ENCODE measurements at places on chromosomes 11 and 22. TPM values are rescaled to one million over a fixed set of nuclear protein-coding genes. Genes with fewer than 3 reads are reported as not detected.

Gene TSPAN32
- 6.1 TPM for total RNA-seq

Gene ART1
- total RNA-seq = 0.31 TPM

Gene POU2AF2
- not detected for total RNA-seq

Gene QSER1
- 27.4 TPM for total RNA-seq

Gene OR8G1
- total RNA-seq = not detected

Gene VSIG10L2
- not detected for total RNA-seq

DNA sequence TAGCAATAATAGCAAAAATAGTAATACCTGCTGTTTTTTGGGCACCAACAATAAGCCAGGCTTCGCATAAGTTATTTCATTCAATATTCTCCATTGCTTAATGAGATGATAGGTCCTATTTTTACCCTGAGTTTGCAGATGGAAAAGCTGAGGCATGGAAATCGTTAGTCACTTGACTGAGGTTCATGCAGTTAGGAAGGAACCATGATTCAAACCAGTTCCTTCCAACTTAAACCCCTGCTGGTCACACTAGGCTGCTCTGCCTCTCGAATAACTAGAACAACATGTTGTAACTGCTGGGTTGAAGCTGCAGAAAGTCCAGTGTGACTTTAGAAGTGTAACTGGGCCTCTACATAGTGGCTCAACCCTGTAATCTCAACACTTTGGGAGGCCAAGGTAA is 69.3 kb downstream of the SEZ6L start:
- DNase-seq = no peak

DNA sequence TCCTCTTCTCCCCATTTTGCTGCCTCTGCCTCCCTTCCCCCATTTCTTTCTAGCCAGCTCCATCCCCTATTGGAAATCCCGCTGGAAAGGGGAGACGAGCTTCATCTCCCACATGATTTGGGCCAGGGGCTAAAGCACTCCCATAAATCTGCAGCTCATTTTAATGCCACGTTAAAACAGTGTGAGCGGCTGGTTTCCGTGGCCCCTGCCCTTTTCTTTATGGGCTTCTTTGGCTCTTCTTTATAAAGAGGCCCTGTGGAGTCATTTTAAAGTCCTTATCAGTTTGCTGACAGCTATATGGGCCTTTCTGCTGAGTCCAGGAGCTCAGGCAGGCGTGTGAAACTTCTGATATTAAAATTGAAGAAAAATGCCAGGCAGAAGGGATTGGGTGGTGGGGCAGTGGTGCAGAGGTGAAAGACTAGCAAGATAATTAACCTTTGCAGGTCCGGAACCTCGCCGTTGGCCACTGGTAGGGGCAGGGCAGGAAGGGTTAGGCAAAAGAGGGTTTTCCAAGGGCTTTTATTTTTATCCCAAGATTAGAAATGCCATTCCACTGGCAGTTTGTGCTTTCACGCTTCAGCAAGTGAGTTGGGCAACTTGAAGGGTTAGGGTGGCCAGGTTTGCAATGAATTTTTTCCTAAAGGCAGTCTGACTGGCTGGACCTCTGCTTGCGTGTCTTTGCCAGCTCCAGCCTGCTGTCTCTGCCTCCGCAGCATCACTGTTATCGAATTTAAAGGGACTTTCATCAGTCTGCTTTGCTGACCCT is 44.3 kb downstream of the EXT2 start:
- DNase-seq = no peak

DNA sequence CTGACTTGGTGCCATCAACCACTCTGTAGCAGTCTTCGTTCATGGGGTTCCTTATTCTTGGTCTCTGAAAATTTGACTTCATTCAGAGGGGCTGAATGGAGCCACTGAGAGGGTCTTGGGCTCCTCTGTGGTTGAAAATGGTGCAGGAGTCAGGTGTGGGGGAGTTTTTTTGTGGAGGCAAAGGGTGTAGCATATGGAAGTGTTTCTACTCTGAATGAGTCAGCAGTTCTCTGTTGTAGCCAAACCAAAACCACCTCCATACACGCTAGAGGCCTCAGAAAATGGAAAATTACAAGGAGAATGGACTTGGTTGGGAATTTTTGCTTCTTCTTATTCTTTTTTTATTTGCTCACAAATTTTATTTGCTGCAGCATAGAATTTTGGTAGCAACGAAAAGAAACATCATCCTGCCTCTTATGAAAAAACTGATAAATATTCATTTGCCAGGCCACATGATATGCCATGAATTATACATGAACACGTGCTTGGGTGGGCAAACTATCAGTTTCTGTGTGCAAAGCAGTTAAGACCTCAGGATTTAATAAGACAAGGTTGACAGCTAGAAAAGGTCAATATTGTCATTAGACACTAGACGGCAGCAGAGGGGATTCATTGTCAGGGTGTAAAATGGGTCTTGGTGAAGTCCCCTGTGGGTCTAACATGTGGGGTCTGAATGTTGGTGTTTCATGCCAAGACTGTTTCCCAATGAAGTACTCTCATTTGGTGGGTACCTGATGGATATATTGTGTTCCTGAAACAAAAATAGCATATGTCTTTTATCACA is 111.7 kb downstream of the MYO18B start:
- no peak for DNase-seq

DNA sequence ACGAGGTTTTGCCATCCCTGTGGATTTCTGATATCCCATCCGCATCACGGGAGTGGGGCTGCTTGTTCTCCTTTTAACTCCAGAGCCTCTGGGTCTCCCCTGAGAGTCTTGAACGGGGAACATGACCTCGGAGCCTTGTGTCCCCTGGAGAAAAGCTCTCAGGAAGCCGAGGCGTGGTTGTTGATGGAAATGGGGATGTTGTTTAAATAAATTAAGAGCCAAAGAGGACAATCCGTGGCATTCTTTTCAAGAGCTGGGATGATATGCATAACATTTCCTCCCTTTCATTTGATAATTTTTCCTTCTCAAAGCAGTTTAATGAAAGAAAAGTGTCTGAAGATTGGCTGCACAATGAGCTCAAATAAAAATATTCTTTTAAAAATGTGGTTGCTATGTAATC is 14.2 kb downstream of the TSPAN18 start:
- no peak for DNase-seq

DNA sequence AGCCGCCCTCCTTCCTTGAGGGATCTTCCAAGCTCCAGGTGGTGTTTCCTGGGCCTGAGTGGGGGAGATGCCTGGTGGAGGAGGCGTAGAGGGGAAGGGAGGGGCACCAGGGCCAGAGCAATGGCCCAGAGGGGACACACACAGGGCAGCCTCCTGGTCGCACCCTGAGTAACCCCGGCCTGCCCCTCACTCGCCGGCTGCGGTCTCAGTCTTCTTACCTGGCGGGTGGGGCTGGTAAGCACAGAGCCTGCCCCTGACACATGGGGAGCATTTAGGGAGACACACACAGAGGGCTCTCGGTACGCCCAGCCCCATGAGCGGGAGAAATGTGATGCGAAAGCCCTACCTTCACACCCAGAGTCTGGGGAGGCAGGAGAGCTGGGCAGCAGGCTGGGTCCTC is 23.9 kb downstream of the IGF2 start:
- DNase-seq = no peak

GRCh38 chr11:9341638-9342178 is 27.3 kb upstream of the TMEM41B start:
- no peak for DNase-seq

- DNase-seq = no peak
These were observed 548 bp downstream of the FDXACB1 start for GRCh38 chr11:111878385-111878848.

GRCh38 chr11:15944460-15944859 is 411.9 kb downstream of the SOX6 start:
- no peak for DNase-seq

DNA sequence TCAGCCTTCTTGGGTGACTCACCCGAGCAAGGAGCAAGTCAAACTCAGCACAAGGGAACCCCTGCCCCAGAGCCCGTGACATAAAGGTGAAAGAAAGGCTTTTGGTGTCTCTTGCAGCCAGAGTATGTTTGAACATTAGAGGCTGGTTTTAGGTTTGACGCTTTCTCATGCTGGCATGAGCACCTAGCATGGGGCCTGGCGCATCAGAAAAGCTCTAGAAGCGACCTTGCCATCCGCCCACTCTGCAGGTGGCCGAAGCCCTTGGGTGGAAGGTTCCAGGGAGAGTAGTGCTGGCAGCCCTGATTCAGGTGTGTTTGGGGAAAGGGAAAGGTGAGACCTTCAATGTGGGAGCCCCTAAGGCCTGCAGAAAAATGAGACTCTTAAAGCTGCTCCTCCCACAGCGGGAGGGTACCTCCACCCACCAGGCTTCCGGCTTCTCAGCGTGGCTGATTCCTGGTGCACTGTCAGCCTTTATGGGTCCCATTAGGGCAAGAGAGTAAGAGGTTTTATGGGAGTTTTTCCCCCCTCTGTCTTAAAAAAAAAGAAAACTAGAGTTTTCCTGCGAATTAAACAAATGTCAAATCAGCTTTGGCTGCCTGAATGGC is 88.4 kb downstream of the GRIK4 start:
- peak; percentile 45 for DNase-seq

DNA sequence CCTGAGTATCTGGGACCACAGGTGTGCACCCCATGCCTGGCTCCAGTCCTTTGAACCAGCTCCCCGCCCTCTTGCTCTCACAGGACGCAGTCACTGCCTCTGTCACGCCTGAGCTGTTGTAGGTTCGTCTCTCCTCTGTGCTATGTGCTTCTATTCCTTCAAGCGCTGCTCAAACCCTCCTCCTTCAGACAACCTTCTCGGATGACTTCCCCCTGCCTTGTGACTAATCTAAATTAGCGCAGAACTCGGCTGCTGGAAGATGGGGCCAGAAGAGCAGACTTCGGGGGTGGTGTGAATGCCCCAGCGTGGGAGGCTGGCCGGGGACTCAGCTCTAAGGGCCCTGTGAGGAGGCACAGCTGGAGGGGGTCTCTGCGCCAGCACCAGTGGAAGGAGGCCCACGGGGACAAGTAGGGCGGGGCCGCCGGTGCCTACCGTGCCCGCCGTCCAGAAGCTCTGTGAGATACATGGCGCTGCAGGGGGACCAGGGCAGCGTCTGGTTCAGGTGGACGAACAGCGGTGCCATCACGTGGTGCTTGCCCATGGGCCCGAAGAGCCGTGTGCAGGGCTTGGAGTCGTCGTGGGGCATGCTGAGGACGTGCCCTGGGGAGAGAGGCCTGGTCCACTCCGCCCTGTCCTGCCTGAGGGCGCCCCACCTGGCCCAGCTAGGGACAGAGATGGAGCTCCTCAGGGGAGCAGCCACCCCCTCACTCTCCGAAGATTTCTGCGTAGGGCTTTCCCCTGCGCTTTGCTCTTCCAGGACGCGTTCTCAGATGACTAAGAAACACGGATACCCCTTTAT is 12.5 kb downstream of the ADAMTS8 start:
- peak; percentile 76 for DNase-seq

DNA sequence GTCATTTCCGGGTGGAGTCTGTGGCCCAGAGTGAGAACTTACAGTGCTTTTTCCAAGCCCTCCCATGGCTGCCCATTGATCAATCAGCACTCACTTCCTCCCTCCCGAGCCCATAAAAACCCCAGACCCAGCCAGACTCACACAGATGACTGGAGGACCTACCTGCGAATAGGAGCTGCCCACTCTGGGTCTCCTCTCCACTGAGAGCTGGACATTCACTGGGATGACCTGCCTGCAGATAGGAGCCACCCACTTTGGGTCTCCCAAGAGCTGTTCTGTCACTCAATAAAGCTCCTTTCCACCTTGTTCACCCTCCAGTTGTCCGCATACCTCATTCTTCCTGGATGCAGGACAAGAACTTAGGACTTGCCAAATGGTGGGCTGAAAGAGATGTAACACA is 56.0 kb upstream of the B3GNT6 start:
- DNase-seq = no peak

GRCh38 chr22:22035771-22036314 is 53.3 kb upstream of the TOP3B start:
- DNase-seq = no peak

- no peak for DNase-seq
These were observed 383.9 kb upstream of the FAT3 start for GRCh38 chr11:91840640-91841240.

- no peak for DNase-seq
These were observed 11.2 kb upstream of the MDK start for GRCh38 chr11:46370253-46370652.

DNA sequence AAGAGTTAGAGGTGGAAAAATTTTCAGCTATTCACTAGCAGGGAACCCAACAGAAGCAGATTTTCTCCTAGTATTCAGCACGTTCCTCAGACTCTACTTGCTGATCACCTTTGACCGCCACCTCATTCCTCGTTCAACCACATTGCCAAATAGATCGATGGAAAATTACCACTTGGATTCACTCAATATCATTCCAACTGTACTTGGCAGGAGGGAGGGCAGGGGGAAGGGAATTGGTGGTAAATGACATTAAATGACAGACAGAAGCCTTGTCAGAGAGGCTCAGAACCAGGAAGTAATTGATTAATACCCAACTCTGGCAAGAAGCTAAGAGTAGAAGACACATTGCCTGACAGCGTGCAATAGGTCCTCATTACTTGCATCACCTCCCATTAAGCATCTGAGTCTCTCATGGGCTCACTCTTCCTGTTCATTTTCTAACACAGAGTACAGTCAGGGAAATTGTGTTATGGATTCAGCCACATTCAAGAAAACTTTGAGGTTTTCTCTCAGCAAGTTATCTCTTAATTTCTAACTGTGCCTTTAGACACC is 240.5 kb upstream of the FAT3 start:
- DNase-seq = no peak

DNA sequence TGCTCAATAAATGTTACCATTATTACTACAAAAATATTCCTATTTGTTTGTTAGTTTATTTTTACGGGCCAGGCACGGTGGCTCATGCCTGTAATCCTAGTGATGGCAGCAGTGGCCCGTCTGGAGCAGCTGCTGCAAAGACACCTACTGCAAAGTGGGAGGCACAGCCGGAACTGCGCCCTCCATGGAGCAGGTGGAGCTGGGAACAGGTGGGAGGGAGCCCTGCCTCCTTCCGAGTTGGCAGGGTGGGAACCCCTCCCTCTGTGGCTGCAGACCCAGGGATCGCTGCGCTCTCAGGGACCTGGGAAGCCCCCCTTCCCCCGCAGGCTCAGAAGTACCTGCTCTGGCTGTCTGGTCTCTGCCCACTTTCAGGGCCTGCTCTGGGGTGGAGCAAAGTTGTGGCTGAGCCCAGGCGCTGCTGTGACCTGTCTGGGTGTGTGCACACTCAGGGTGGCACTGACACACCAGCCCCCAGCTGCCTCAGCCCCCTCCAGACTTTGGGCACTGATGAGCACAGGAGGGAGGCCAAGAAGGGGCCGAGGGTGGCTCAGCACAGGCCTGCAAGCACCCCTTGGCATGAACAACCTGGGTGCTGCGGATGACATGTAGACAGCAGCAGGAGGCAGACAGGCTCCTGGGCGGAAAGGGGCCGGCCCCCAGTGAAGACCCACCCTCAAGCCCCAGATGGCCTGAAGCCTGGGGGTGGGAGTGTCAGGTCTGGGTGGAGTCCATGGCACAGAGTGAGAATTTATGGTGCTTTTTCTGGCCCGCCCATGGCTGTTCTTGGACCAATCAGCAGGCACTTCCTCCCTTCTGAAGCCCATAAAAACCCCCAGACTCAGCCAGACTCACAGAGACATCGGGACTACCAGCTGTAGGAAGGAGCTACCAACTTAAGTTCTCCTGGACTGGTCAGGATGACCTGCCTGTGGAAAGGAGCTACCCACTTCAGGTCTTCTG is 103.7 kb upstream of the CLMP start:
- DNase-seq = no peak

- DNase-seq = no peak
These were observed 39.4 kb downstream of the TRIM29 start for GRCh38 chr11:120098503-120099020.

Data from kidney (tissue), 22 donors.